ENCODE measurements at places on chromosomes 2 and 18. TPM values are rescaled to one million over a fixed set of nuclear protein-coding genes. Genes with fewer than 3 reads are reported as not detected.

The CLHC1 gene
- 8.1 TPM for total RNA-seq

GRCh38 chr2:100939445-100939844 is 62.6 kb upstream of the RPL31 start:
- no peak overlapping the region for H3K27ac ChIP-seq
- H3K36me3 ChIP-seq = no peaks in the 10 kb centered on the region
- H3K4me3 ChIP-seq = no peak overlapping the region

- no peak for DNase-seq
- H3K36me3 ChIP-seq = no peaks in the 10 kb centered on the region
- H3K27me3 ChIP-seq = no peaks in the 10 kb centered on the region
- H3K4me3 ChIP-seq = no peak overlapping the region
- no peak overlapping the region for H3K27ac ChIP-seq
Measured at GRCh38 chr2:201105759-201106158, 10.2 kb upstream of the CFLAR start.

The HAAO gene
- total RNA-seq = 17.8 TPM

- no peaks in the 10 kb centered on the region for H3K27me3 ChIP-seq
- H3K4me3 ChIP-seq = no peak overlapping the region
- no peaks in the 10 kb centered on the region for H3K36me3 ChIP-seq
- DNase-seq = no peak
Measured at GRCh38 chr2:141911485-141912066, 219.2 kb downstream of the LRP1B start.

- H3K4me3 ChIP-seq = no peak overlapping the region
- no peaks in the 10 kb centered on the region for H3K36me3 ChIP-seq
- H3K4me1 ChIP-seq = no peaks in the 10 kb centered on the region
- no peaks in the 10 kb centered on the region for H3K27me3 ChIP-seq
Measured at GRCh38 chr2:193446967-193447366, 1252.2 kb upstream of the TMEFF2 start.

All from colonic mucosa (tissue), 4 donors.